ENCODE measurements at places on chromosomes 3 and 15.

GRCh38 chr15:77195586-77195985 is 124.7 kb upstream of the TSPAN3 start:
- no peak for DNase-seq

DNA sequence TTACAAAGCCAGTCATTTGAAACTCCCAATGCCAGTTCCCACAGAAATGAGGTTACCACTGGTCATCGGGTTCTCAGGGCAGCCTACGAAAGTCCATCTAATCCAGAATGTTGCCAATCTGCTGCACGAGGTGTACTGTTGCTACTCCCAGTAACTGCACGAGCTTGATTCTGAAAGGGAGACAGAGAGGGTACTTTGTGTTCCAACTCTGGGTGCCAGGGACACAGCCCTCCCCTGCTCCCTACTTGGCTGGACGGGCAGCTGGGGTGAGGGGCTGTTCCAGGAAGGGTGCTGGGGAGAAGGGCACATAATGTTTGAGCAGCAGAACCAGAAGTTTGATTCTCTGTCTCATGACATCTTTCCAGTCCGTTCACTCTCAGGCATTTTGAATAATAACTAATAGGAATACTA is 27.1 kb upstream of the OSBPL11 start:
- no peak for DNase-seq

DNA sequence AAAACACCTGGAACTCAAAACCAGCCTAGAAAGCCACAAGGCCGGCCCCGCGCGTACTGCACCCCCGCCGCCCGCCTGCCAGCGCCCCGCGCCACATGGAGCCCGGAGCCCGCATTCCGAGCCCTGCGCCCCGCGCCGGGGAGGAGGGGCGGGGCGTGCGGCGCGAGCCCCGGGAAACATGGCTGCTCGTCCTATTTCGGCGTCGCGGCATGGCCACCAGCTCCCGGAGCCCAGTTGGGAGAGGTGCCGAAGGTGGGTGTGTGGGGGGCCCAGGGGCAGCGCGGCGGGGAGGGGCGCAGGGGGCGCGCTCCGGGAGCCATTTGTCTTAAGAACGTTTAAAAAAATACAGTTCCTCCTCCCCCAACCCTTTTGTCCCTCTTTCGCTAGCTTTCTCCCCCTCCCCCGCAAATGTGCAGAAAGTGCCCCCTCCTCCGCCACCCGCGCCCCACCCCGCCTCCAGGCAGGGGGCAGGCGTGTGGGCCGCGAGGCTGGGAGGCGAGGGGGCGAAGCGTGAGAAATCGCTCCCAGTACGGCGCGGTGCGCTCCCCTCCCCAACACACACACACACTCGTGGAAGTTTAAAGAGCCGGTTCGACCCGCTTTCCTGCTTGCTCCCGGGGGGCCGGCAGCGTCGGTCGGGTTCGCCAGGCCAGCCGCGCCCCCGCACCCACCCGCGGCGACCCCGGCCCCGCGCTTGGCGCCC is 2.5 kb downstream of the ANP32A start:
- peak; percentile 52 for DNase-seq

DNA sequence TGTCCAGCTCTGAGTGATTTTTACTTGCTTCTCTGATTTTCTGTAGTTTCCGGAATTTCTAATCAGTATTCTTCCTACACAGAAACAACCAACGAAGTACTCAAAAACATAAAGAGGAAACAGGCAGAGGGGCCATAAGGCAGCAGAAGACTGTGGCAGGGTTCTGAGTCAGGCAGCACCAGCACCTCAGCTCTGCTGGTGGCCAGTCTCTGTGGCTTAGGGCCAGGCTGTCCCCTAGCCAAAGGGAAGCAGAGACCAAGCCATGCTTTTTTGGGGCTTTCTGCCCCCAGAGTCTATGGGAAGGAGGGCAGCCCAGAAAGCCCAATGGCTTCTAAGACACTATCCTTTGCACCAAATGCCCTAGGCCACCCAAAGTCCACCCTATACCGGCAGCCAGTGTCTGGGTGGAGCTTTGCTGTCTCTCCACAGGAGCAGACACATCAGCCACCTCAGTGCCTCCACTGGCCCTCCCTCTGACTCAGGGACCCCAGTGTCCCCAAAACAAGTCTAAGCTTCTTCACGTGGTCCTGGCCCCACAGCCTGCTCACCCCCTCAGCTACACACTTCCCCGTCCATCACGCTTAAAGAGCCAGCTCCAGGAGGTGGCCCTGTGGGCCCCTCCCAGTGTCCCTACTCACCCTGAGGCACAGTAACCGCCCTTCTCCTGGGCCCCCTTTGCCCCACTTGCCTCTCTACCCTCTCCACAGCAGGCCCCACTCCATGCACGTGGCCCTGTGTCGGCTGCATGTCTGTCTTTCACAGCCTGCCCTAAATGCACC is 46.2 kb downstream of the CCDC12 start:
- no peak for DNase-seq

DNA sequence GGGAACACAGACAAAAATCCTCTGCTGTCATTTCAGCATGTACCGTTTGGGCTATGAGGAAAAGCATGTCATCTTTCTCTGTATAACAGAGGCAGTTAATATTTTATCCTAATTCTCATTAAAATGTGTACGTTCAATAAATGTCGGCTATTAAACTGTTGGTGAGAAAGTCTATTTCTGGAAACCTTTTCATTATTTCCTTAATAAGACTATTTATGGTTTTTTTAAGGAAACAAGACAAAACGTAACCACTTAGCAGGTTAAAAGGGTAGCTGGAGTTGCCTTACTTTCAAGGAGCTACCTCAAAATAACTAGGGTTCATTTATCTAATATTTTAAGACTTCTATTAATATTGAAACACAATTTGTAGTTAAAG is 1.8 kb upstream of the STT3B start:
- no peak for DNase-seq

GRCh38 chr3:185920184-185920583 is 17.6 kb downstream of the TRA2B start:
- DNase-seq: no peak

GRCh38 chr3:102037209-102037608 is 187.9 kb downstream of the NFKBIZ start:
- no peak for DNase-seq

GRCh38 chr15:73950831-73951561 is 24.7 kb downstream of the LOXL1 start:
- peak; percentile 70 for DNase-seq

- no peak for DNase-seq
Measured at GRCh38 chr3:165056510-165056909, 21.8 kb downstream of the SI start.

GRCh38 chr3:37024092-37024491 is 30.8 kb downstream of the MLH1 start:
- no peak for DNase-seq

- DNase-seq: no peak
Measured at GRCh38 chr3:39106281-39106811, 1.1 kb downstream of the GORASP1 start.

DNA sequence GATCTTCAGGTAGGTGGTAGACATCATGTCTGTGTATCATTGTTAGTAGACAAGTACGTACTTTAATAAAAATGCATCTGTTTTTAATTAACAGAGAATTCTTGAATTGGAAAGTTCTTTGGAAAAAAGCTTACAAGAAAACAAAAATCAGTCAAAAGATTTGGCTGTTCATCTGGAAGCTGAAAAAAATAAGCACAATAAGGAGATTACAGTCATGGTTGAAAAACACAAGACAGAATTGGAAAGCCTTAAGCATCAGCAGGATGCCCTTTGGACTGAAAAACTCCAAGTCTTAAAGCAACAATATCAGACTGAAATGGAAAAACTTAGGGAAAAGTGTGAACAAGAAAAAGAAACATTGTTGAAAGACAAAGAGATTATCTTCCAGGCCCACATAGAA is 149.1 kb upstream of the LRRFIP2 start:
- no peak for DNase-seq

DNA sequence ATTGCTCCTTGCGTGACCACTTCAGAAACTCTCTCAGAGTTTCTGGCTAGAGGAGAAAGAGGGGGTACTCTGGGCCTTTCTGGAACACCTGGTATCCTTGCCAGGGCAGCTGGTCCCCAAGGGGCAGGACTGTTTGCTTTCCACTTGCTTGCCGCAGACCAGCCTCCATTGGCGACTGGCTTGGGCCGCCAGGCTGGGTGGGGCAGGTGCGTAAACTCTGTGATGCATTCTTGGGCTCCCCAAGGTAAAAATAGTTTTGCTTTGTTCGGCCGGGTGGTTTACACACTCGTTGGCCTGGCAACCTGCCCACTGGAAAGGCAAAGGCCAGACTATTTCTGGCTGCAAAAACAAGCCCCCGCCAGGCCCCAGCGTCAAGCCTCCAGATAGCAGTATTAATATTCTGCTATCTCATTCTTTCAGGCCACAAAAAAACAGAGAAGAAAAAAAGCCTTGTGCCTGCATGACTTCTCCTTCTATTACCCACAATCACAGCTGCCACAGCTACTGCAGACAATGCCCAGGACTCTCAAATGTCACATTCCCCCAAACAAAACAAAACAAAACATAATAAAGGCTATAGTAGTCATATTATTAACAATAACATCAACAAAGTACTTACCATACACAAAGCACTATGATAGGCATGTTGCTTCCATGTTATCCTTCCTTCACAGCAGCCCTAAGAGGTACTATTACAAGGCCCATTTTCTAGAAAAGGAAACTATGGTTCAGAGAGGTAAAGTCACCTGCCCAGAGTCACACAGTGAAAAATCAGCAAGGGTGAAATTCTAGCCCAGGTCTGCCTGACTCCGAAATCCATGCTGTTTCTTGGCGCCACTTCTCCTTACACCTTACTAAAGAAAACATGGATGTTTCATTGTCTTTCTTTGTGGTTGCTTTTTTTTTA is 14.0 kb upstream of the SSUH2 start:
- DNase-seq: no peak

GRCh38 chr3:170270282-170270881 is 48.2 kb downstream of the PRKCI start:
- no peak for DNase-seq

DNA sequence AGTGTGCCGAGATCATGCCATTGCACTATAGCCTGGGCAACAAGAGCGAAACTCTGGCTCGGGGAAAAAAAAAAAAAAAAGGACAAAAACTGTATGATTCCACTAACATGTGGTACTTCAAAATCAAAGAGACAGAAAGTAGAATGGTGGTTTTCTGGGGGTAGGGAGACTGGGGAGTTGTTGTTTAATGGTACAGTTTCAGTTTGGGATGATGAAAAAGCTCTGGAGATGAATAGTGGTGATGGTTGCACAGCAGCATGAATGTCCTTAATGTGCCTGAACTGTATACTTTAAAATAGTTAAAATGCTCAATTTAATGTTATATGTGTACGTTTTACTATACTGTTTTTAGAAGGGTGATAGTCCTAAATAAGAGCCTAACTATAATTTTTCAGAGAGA is 27.4 kb downstream of the RAD51 start:
- DNase-seq: no peak

GRCh38 chr3:164250923-164251322 is 827.4 kb downstream of the SI start:
- no peak for DNase-seq

DNA sequence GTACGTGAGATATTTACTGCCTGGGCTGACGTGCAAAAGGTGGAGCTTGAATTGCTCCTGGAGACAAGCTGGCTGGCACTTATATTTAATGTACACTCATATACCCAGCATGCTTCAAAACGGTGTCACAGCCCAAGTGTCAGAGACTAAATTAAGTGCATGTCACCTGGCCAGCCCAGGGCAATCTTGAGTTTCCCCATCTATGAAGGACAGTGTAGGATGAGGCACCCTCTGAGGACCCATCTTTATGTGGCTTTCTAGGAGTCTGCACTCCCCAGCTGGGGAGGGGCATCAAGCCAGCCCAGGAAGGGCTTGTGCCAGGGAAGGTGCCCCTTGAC is 5.3 kb downstream of the LRRC15 start:
- no peak for DNase-seq

- DNase-seq: no peak
Measured at GRCh38 chr15:47300596-47300995, 416.7 kb upstream of the SEMA6D start.

GRCh38 chr3:143158014-143158988 is 38.7 kb downstream of the CHST2 start:
- DNase-seq: no peak

- DNase-seq: no peak
Measured at GRCh38 chr15:77798151-77798835, 165.6 kb upstream of the LINGO1 start.

GRCh38 chr15:66404532-66404931 is 17.8 kb downstream of the MAP2K1 start:
- DNase-seq: no peak

DNA sequence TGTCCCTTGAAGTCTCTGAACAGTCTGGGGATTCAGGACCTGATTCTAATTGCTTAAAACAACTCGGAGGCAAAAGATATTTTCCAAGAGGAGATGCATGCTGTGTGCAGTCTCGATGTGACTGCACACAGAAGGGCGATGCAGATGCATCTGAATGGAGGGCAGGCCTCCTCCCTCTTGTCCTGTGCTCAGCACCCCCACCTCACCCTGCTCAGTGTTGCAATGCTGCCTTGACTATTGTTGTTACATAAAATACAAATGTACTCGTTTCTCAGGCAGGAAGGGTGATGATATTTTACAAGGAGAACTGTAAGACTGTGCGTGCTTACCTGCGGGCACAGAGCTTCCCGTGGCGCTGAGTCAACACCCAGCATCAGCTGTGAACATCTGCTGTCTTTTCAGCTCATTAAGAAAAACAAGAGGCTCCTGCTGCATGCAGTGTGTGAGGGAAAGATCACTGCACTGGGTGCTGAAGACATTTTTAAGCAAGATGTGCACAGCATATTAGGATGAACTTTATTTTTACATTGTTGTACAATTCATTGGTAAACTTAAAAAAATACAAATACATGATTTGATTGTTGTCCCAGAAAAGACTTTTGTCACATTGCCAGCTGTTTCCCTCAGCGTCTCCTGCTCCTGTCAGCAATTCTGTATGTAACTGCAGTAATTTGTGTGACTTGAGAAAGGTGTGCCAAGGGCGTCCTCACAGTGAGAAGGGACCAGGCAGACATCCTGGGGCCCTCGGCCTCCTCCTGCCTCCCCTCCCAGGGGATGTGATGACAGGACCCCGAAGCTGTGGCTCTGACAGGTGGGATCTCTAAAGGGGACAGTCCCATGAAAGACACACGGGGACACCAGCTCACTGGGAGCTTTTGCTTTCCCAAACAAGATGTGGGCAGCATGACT is 56.3 kb upstream of the RPL32 start:
- DNase-seq: no peak

DNA sequence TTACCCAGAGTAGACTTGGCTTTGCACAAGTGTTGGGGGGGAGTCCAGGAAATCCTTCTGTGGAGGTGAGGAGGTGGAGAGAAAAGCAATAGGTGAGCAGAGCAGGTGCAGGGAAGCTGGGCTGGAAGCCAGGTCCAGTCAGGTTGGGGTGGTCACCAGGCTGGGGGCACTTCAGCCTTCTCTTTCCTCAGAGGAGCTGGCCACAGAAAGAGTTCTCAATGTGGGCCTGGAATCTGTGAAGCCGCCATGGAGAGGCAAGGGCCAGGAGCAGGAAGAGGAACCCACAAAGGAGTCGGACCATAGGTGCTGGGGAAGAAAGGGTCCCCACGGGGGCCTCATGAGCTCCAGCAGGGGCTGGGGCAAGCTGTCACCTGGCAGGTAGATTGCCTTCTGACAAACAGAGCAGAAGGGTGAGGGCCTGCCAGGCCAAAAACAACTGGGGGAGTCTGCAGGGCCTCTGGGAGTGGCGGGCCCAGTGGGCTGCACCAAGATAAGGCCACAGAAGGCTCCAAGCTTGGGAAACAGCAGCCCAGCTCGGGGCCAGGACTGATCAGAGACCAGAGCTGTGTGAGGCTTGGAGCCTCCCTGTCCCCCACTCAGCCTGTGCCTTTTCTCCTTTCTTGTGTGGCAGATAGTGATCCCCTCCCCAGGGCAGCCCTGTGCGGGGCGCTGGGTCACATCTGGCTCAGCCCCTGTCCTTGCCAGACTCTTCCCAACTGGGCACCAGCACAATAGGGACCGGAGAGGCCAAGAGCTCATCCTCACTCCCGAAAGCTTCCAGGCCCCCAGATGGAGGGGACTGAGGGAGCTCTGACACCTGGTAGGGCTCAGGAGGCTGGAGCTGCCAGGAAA is 53.0 kb upstream of the FGD5 start:
- no peak for DNase-seq
